ENCODE measurements at places on chromosomes 5 and 9.

- DNase-seq = no peak
Measured at GRCh38 chr9:136048560-136049411, 46.3 kb downstream of the NACC2 start.

DNA sequence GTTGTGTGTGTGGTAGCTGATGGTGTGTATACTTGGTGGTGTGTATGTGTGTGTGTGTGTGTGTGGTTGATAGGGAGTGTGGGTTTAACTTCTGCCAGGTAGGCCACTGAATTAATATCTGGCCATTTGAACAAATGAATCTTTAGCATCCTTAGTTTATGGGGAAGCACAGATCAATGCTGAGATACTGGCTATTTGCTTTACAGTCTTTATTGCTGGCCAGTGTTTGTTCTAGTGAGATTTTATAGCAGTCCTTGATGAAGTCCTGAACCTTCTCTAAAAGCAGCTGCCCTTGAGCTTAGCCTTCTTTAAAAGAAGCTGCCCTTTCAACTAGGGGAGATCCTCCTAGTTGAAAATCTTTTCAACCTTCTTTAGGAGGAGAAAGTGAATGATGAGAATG lies 69.3 kb downstream of the MACIR start:
- DNase-seq = no peak

GRCh38 chr9:14912859-14913258 lies 2.6 kb upstream of the FREM1 start:
- no peak for DNase-seq

GRCh38 chr5:72308853-72309191 lies 11.2 kb downstream of the MRPS27 start:
- DNase-seq = no peak

DNA sequence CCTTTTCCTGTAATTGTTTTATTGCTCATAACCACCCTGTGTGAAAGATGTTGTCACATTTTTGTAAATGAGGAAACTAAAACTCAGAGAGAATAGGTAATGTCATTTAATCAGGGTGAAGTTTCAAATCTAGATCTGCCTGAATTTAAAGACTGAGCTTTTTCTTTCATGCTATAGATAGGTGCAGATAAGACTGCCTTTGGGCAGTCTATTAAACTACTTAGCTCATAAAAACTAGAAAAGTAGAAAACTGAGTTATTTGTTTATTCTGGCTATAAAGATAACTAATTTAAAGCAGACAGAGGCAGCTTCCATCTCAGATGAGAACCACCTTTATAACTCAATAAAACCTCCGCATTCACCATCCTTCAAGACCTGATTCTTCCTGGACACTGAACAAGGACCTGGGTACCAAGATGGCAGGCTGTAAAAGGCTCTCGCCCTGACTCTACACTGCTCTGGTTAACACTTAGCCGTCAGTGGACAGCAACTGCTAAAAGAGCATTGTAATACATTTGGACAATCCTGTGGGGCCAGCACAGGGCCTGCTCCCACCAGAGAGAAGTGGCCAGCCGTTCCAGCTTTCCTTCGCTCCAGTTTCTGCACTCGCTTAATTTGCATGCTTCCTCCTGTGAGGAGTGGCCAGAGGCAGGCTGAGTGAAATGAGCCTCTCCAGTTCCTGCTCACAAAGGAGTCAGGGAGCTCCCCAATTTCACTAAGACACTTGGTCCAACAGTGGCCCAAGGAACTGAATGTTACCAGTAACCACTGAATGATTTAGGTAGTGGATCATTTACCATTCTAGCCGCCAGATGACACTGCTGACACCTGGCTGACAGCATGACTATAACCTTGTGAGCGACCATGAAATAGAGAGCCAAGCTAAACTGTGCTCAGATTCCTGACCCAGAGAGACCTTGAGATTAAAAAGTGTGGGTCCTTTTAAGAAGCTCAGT lies 566.4 kb downstream of the EFNA5 start:
- no peak for DNase-seq

GRCh38 chr5:150766251-150766650 lies 7.4 kb upstream of the DCTN4 start:
- no peak for DNase-seq

- DNase-seq = no peak
Measured at GRCh38 chr5:120655828-120656435, 191.8 kb downstream of the PRR16 start.

DNA sequence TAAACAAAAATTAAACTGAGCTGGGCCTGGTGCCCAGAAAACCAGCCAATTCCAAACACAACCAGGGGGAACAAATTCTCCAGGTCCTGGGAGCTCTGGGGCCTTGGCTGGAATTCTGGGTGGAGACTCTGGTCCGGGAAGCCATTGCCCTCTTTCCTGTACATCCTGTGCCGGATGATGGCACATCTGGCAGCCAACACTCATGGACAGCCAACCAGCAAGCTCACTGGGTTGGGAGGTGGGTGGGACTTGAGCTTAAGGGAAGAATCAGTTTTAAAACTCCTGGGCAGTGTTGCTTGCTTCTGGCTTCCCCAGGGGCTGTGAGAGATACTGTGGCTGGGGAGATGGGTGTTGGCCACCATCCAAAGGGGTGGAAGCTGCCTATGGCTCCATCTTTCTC lies 56.1 kb downstream of the PCDH1 start:
- DNase-seq = no peak

- no peak for DNase-seq
Measured at GRCh38 chr9:9410736-9411135, 1202.1 kb downstream of the PTPRD start.

DNA sequence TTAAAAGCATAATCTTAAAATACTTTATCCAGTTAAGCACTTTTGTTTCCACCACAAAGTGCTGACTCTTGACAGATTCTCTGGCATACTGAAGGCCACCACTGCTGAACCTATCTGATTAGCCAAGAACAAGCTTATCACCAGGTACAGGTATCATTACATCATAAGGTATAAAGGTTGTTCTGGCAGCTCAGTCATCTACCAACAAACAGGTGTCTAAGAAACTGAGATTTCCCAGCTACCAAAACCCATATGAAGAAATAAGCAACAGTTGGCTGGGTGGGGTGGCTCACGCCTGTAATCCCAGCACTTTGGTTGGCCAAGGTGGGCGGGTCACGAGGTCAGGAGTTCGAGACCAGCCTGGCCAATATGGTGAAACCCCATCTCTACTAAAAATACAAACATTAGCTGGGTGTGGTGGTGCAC lies 5.0 kb downstream of the MTMR12 start:
- DNase-seq = no peak

DNA sequence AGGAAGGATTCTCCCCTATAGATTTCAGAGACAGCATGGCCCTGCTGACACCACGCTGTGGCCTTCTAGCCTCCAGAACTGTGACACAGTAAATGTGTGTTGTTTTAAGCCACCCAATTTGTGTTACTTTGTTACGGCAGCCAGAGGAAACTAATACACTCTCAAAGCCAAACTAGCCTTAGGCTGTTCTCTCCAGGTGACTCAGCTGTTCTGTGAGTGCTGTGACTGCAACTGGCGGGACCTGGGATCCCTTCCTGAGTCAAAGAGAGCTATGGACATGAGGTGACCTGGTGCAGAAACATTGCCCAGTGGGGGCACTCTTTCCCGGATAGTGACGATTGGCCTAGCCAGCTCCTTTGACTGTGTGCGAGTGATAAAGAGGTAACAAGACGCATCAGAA lies 14.0 kb upstream of the MLANA start:
- DNase-seq = no peak

GRCh38 chr5:54443270-54443669 lies 12.2 kb upstream of the HSPB3 start:
- DNase-seq = no peak

DNA sequence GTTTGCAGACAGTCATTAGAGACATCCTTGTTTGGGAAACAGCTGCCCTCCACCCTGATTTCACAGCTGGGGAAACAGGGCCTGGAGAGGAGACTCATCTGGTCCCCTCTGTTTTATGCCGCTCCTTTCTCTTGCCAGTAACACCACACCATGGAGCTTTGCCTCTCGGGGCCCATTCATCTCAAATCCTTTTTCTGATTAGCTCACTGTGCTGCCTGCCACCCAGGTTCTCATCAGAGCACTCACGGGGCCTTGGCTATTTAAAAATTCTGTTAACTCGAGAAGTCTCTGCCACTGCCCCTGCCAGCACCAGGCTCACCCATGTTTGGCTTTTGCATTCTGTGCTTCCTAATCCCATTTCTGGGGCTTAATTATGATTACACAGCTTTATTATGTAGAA lies 36.8 kb upstream of the C5orf58 start:
- DNase-seq = no peak

DNA sequence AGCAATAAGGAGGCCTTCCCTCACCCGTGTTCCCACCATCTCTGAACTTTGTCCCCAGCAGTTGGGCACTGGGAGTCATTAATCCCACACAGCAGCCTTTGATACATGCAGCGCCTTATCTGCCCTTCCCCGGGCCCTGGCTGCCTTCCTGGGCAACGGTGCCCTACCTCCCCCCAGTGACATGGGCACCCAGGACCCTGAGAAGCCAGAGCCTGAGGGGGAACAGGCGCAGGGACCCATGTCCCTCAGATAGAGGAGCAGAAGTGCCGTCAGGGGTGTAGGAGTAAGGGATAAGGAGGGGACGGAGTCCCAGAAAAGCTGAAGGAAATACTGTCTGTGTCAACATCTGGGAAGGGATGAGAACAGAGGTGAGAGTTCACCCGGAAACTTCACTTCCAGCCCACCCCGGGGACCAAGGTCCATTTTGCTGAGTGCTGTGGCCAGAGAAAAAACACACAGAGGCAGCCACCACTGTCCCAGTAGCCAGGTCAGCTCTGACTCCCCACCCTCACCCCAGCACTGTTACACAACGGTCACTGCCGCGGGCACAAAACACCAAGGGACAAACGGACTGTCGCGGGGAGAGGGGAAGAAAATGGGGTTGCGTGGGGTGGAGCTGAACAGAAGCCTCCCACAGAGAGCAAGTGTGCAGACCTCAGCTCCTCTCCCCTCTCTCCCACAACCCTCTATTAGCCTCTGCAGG lies 3.8 kb downstream of the PCDH1 start:
- DNase-seq = no peak

DNA sequence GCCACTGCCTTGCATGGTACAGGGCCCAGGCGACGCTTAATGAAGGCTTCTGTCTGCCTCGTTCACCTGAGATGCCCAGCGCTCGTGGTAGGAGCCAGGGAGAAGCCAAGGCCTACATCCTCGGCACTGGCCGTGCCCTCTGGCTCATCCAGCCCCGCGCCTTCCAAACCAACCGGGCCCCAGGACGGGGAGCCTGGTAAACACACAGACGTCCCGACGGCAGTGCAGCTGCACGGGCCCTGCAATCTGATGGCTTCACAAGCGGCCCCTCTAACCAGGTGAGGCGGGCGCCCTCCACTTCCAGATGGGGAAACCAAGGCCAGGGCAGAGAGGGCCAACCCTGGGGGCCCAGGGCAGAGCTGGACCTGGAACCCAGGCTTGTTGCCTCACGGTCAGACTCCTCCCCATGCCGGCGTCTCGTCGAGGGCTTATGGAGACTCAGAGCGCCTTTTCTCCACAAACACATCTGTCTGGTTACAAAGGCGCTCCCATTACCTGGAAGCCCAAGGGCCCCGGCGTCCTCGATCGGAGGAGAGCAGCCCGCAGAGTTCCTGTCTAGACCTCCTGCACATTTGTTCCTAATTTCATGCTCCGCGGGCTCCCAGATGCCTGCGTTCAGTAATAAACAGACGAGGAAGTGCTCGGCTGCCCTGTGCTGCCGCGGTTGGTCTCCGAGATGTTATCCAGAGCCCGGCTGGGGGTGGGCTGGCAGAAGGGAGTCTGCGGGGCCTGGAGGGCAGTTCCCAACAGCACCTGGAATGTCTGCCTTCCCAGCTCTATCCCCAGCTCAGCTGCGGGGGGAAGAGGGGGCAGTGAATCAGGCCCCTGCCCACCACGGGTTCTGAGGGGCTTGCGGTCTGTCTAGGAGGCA lies 23.5 kb downstream of the FAM163B start:
- DNase-seq = no peak

DNA sequence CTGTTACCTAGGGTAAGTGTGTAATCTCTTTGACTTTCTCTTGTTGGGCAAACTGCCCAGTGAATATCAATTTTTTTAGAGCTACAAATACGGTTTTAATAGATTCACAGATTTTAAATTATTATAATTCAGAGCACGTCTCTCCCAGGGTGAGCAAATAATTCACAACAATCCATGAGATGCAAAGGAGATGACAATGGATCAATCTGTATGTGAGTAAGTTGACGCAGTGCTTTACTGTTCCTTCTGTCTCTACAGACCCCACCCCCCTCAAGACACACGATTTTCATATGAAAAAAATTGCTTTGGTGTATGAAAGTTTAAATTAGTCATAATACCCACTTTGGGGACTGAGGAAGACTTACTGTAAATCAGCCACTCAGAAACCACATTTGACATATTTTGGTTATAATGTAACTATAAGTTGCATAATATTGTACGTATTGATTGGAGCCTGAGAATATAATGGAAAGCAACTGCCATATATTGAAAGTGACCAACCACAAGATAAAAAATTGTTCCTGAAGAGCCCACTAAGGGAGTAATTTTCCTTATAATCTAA lies 201.7 kb downstream of the BNC2 start:
- no peak for DNase-seq

GRCh38 chr5:35470866-35471265 lies 146.8 kb upstream of the SPEF2 start:
- no peak for DNase-seq

DNA sequence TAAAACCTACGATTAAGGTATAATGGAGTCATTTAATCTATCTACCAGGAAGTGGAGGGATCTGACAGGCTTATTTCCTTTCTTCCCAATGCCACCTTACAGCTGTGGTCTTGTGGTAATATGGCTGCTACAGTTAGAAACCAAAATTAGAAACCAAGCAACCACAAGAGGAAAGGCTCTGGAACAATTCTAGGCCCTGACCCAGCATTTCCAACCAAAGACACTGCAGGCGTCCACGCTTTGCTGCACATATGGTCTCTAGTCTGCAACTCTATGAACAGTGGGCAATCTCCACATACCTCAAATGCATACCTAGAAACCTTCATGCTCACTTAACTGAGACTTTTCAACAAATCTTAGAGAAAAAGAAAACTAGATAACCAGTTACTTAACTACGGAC lies 339.1 kb downstream of the NFIB start:
- DNase-seq = no peak

- DNase-seq = no peak
Measured at GRCh38 chr9:80866576-80867227, 822.6 kb downstream of the TLE1 start.

DNA sequence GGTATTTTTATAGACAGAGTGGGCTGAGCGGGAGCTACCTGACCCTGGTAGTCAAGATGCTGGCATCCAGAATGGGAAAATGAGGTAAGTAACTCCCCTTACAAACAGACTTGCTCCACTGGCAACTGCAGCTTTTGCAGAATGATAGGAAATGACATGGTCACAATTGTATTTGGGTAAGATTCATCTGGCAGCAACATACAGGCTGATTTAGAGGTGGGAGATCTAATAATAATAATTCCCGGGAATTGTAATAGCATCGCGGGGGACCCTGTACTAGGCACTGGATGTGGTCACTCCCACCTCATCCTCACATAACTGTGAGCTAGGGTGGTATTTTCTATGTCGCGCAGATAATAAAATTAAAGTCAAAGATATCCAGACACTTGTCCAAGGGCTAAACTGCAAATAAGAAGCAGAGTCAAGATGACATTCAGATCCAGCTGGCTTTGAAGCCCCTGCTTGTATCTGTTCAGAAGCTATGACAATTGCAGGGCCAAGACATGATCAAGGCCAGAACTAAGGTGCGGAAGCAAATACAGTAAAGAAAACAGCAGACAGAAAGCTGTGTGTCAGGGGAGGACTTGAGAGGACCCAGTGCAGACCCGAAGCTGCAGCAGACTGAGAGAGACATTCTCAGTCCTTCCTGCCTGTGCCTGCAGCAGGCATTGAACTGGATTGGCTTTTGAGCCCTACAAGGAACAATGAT lies 507.2 kb downstream of the BNC2 start:
- DNase-seq = no peak

Data from stimulated activated CD4-positive, alpha-beta T cell treated with anti-CD3 and anti-CD28 coated beads, TNF-alpha, amount 100 ng/mL, for 24 hours (primary cell).